ENCODE measurements at places on chromosomes 5 and 9. TPM values are rescaled to one million over a fixed set of nuclear protein-coding genes. Genes with fewer than 3 reads are reported as not detected.

FAM120A gene
- 50.1 TPM for total RNA-seq

DNA sequence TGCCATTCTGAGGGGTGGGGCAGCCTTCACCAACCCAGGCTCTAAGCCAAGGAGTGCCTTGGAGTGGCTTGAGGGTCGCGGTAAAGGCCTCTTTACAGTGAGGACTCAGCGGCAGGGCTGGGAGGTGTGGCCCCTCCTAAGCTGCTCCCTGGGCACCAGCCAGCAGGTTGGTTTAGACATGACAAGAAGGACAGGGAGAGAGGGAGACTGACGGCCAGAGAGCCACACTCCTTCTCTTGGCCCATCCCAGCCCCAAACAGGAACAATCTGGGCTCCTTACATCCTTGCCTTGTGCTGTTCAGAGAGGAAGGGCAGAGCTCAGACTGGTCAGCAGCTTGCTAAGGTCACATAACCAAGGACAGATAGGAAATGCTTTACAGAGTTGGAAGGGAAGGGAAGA, 94.5 kb downstream of the LMX1B start:
- no peak for DNase-seq

DNA sequence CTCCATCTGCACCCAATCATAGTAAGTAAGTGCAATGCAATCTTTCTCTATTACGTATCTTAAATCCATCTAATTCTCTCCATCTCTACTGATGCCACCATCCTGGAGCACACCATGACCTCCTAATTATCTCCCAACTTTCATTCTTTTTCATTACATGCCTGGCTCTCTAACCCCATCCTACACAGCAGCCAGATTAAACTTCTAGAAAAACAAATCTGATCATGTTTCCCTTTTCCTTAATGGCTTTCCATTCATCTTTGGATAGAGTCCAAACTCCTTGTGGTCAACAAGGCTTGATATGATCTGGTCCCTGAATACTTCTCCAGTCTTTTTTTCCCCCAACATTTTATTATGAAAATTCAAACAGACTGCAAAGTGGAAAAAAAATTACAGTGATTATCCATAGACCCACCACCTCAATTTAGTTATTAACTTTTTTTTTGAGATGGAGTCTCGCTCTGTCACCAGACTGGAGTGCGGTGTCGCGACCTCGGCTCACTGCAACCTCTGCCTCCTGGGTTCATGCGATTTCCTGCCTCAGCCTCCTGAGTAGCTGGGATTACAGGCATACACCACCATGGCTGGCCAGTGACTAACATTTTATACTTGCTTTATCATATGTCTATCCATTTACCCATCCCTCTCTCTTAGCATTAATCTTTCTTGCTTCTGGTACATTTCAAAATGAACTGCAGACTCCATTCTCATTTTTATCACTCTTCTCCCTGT, 5.2 kb downstream of the PPP2R2B start:
- DNase-seq, result no peak

CD72 gene
- 1.9 TPM for total RNA-seq

- no peak for DNase-seq
Measured at GRCh38 chr5:78430866-78431265, 70.4 kb downstream of the SCAMP1 start.

DNA sequence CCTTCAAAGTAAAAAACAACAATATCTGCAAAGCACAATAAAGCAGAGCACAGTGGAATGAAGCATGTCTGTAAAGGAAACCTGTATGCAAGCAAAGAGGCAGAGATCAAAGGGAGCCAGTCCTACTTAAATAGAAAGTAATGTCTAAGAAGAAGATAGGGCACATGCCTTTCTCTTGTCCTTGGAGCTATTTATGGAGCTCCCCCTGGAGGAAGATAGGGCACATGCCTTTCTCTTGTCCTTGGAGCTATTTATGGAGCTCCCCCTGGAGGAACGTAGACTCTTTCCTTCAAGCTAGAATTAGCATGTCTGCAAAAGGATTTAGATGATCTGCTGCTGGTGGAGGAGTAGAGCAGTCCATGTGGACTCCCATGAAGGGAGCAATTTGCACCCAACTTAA, 168.1 kb upstream of the RASEF start:
- DNase-seq, result no peak

DNA sequence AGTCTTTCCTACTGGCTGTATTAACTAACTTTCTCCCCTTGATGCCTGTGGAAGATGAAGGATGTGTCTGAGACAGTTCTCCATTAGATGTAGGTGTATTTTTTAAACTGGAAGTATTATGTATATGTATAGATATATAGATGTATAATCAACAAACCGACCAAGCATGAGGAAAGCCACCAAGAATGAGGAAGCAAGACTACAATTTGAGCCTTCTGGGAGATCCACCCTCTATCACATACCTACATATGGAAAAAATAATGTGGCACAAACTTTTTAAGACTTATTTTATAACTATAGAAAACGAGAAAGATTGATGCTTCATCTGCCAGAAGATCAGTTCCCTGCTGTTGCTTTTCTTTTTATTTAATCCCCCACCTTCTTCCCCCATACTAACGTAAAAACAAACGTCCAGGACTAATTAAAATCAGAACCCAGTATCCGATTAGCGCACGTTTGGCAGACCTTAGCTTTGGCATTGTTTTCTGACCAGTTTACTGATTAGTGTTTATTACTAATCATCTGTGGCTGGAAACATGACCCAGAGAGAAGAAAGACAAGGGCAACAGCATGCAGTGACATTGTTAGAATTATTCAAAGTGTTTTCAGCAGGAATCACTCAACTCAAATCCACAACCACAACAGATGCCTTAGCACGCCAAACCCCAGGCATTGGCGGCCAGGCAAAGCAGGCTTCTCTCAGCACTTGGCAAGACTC, 490.2 kb downstream of the EBF1 start:
- no peak for DNase-seq

DNA sequence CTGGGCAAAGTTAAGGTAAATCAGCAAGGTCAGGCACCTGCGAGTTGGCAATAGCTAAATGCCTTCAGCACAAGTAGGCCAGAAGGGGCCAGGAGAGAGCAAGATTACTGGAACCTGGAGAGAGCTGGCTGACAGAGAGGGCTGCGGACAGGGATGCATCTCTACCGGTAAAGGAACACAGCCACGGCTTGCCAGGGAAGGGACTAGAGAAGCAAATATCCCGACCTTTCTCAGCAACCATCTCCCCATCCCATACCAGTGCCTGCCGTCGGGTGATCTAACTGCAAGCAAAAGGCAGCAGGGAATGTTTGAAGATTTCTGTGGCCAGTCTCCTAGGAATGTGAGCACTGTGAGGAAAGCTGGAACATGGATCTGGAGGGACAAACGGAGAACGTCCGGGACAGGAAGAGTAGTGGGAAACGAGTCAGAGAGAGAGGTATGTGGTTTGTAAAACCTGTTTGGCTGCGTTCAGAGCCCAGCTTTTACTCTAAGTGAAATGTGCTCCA, 15.9 kb upstream of the ABLIM3 start:
- peak; percentile 68 for DNase-seq

GRCh38 chr5:142955628-142956027, 185.5 kb downstream of the ARHGAP26 start:
- no peak for DNase-seq

DNA sequence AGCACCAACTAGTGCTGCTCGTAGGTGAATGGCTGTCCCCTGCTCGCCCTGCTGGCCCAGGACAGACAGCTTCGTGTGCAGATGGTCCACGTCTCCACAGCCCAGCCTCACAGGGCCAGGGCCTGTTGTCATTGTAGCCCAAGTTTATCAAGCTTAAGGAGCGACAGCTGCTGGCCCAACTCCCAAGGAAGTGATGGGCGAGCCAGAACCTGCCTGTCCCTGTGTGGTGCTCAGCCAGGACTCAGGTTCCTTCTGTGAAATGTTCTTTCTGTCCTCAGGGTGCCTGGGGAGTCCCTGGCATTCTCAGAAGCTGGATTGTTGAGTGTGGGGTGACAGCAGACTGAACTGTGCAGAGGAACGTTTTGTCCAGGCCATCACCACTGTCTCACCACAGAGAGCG, 16.4 kb downstream of the TRIP13 start:
- DNase-seq, result no peak

- no peak for DNase-seq
Measured at GRCh38 chr5:132465059-132465707, 25.4 kb downstream of the IRF1 start.

Measured in H7 (cell line).